ENCODE measurements at places on chromosomes 12 and 14.

- H3K4me3 ChIP-seq = peak overlapping the region; percentile 53
- DNase-seq = no peak
- peaks cover 3% of the 10 kb centered on the region for H3K4me1 ChIP-seq
- no peaks in the 10 kb centered on the region for H3K36me3 ChIP-seq
- H3K27ac ChIP-seq = peak overlapping the region; percentile 84
Observed at GRCh38 chr12:62259631-62259992, 592 bp upstream of the USP15 start.

GRCh38 chr12:1277905-1278304 is 286.9 kb downstream of the ERC1 start:
- H3K27ac ChIP-seq = no peak overlapping the region
- H3K27me3 ChIP-seq = no peaks in the 10 kb centered on the region
- H3K4me3 ChIP-seq = no peak overlapping the region
- no peak for DNase-seq
- peaks cover 3% of the 10 kb centered on the region for H3K4me1 ChIP-seq
- no peaks in the 10 kb centered on the region for H3K36me3 ChIP-seq

DNA sequence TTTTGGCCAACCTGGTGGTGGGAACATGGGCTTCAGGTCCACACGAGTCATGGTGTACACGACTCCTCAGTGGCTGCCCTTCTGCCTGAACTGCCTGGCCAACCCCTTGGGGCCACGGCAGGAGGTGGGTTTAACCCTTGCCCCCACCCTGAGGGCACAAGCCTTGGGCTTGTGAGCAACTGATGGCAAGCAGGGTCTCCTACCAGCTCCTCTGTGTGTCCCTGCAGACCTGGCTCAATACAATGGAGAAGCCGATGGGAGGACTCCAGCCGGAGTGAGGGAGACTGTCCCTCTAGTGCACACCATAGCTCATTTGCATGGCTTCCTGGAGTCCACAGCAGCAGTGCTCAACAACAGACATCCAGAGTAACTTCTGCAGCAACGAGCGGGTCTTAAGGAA is 28.0 kb downstream of the JAG2 start:
- no peaks in the 10 kb centered on the region for H3K36me3 ChIP-seq
- H3K4me3 ChIP-seq = no peak overlapping the region
- no peaks in the 10 kb centered on the region for H3K4me1 ChIP-seq
- no peak for DNase-seq
- no peak overlapping the region for H3K27ac ChIP-seq
- no peaks in the 10 kb centered on the region for H3K27me3 ChIP-seq

DNA sequence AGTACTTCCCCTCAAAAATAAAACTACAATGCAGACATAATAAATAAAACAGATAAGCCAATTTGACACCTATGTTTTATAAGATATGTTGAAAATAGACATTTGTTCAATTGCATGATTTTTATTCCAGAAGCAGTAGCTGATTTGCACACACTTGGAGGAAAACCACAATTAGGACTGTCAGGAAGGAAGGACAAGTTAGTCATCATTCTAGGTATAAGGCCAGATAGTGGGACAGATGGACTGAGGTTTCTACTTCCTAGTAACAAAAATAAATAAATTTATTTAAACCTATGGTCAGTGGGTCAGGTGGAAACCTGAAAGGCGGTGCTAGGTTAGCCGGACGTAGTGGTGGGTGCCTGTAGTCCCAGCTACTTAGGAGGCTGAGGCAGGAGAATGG is 141.8 kb upstream of the RASSF8 start:
- H3K4me1 ChIP-seq = peaks cover 2% of the 10 kb centered on the region
- H3K27ac ChIP-seq = no peak overlapping the region
- no peak overlapping the region for H3K4me3 ChIP-seq
- no peaks in the 10 kb centered on the region for H3K36me3 ChIP-seq

DNA sequence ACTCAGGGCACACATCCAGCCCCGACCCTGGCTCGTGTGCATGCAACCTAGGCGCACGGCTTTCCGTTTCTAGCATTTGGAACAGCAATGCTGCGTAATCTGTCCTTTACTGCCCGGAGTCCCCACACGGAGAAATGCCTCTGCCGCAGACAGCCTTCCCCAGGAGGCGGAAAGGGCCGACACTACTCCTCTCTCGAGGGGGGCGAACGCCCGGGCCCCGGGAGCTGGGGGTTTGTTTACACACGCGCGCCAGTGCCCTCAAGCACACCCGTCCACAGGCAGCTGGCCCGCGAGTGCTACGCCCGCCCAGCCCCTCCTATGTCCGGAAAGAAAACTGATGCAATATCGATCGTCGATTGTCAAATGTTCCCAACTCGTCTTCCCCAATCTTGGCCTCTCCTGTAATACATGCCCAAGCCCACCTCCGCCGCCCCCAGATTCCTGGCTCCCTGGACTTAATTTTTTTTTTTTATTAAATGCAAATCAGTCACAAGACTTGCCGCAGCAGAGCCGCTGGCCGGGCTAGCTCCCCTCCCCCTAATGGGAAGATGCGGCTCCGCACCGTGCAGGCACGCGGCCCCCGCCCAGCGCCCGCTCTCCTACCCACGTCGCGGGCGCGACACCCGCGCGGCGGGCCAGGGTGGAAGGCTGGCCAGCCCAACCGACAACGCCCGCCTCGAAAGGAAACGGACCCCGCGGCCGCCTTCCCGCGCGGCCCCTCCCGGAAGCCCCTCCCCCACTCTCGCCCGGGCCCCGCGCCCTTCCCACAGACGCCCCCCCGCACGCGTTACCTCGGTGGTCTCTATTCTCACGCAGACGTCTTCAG is 642 bp downstream of the SLC38A2 start:
- H3K27ac ChIP-seq = peak overlapping the region; percentile 90
- DNase-seq = peak; percentile 44
- peak overlapping the region; percentile 85 for H3K4me3 ChIP-seq
- H3K27me3 ChIP-seq = no peaks in the 10 kb centered on the region

- H3K4me1 ChIP-seq = no peaks in the 10 kb centered on the region
- no peak for DNase-seq
- no peaks in the 10 kb centered on the region for H3K36me3 ChIP-seq
- no peak overlapping the region for H3K4me3 ChIP-seq
Observed at GRCh38 chr14:51484485-51484884, 167.2 kb upstream of the FRMD6 start.

GRCh38 chr12:1691123-1692007 is 495 bp downstream of the ADIPOR2 start:
- peak; percentile 80 for DNase-seq
- H3K4me3 ChIP-seq = peak overlapping the region; percentile 90
- no peaks in the 10 kb centered on the region for H3K36me3 ChIP-seq
- H3K27me3 ChIP-seq = no peaks in the 10 kb centered on the region
- peaks cover 2% of the 10 kb centered on the region for H3K4me1 ChIP-seq

- no peaks in the 10 kb centered on the region for H3K36me3 ChIP-seq
- H3K4me1 ChIP-seq = no peaks in the 10 kb centered on the region
- H3K27ac ChIP-seq = no peak overlapping the region
- H3K4me3 ChIP-seq = no peak overlapping the region
Observed at GRCh38 chr14:73424453-73424852, 33.9 kb downstream of the NUMB start.

DNA sequence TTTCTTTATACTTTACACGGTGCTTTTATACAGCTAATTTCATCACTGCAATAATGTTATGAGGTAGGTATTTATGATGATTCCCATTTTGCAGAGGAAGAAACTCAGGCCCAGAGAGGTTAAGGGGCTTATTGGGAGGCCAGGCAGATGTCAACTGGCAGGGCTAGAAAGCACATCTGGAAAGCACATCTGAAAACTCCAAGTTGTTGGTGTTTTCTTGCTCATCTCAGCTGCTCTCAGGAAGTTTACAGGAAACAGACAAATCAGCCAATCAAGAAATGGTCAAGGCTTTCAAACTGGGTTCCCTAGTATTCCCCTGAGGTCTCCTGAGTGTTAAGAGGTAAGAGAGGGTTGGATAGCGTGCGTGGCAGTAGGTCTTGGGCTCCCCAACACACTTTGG is 124.1 kb upstream of the MED13L start:
- DNase-seq = no peak
- no peaks in the 10 kb centered on the region for H3K4me1 ChIP-seq
- H3K36me3 ChIP-seq = no peaks in the 10 kb centered on the region
- no peak overlapping the region for H3K4me3 ChIP-seq
